ENCODE measurements at places on chromosomes 7 and 10.

GRCh38 chr10:20648263-20648874 is 248.7 kb downstream of the NEBL start:
- DNase-seq, result no peak

DNA sequence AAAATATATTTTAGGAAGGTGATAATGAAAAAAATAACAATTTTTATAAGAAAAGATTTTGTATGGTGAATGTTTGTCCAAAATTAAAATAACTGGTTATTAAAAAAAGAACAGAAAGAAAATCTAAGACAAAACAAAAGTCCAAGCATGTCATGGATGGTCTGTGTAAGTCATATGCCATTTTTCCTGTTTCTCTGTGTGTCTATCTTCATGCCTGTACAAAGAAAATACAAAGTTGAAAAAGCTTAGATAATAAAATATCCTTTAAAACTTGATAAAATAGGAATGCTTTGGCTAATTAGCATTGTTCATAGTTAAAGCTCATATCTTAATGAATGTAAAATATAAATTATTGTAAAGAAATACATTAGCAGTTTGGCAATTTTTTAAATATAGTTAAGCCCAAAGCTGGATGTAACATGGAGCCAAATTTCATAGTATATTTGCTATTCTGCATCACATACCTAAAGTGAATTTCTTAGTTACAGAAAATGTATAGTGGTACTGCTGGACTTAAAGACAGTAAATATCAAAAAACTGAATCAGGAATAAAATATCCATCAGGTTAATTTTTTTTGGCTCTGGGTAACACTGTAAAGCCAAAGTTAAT is 661.1 kb downstream of the PCDH15 start:
- no peak for DNase-seq

DNA sequence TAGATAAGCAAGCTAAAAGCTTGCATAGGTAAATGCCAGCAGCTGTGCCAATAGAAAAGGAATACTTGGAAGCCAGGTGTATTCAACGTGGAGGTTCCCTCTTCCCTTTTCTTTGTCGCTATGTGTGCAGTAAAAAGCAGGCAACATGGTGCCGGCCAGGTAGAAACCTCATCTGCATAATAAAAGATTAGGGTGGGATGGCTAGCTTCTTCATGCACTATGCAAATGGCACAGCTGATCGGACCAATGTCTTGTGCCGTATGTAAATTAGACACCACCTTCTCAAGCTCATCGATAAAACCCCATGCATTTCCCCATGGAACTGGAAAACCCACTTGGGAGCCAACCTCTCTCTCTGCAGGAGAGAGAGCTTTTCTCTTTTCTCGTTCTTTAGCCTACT is 150.9 kb upstream of the FOXK1 start:
- no peak for DNase-seq

DNA sequence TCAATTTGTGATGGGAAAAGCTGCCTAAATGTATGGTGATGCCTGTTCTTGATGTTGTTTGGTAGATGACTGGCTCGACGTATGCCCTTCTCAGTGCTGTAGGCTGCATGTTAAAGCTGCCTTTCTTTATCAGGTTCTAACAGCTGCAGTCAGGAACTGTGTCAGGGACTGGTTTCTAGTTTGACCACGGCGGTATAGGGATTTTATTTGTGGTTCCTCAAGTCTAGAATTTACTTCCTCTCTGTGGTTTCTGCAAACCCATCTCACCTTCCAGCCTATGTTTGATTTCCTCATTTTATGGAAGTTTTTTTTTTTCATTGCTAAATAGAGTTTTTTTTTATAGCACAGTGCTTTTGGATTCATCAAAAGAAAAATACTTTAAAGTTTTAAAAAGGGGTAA is 26.5 kb downstream of the LMTK2 start:
- no peak for DNase-seq

DNA sequence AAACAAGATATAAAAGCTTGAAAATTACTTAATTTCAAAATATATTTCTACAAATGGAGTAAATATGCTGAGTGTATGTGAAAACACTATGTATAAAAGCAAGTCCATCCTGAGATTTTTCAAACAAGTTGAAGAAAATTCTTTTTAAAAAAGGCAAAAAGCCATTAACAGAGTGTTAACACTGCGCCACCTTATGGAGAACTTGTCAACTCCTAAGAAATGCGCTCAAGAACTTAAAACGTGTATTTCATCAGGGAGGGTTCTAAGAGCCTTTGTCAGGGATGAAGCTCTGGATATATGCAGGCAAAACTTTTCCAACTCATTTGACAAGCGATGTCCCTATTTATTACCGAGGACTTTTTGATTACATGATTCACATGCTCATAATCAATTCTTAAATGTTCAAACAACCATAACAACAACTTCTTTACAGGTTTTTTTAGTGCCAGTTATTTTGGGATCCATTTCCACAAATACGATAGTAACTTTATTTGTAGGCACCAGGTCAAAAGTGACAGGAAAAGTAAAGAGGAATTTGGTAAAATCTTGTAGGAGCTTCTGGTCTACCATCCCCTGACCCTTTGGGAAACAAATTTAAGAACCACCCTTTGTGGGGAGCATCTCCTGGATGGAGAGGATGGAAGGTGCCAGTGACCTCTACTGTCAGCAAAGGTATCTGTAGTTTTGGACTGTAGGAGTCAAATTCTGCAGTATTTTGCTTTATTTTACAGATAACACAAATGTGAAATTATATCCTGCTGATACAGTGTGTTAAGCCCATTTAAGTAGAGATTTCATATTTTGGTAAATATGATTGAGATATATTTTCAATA is 23.2 kb downstream of the CALCR start:
- peak; percentile 36 for DNase-seq

DNA sequence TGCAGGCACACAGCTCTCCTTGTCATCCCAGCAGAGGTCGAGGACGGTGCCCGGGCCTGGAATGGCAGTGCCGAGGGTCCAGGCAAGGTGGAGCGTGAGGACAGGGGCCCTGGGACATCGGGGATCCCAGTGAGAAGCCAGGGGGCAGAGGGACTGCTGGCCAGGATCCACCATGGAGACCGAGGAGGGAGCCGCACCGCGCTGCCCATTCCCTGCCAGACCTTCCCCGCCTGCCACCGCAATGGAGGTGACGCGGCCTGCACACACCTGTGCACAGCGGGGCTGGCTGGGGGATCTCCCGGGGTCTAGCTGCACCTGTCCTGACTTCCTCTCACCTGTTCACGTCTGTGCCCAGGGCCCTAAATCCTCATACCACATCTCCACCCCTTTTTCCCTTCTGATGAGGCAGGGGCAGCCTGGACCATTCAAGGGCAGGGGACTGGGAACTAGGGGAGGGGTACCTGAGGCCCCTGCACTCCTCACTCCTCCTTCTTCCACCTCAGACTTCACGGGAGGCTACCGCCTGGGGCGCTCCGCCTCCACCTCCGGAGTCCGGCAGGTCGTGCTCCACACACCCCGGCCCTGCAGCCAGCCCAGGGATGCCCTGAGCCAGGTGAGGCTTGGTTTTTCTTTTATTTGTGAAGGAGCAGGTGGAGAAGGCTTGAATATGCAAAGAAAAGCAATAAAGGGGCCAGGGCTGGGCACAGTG is 6.9 kb downstream of the NYAP1 start:
- DNase-seq, result no peak

DNA sequence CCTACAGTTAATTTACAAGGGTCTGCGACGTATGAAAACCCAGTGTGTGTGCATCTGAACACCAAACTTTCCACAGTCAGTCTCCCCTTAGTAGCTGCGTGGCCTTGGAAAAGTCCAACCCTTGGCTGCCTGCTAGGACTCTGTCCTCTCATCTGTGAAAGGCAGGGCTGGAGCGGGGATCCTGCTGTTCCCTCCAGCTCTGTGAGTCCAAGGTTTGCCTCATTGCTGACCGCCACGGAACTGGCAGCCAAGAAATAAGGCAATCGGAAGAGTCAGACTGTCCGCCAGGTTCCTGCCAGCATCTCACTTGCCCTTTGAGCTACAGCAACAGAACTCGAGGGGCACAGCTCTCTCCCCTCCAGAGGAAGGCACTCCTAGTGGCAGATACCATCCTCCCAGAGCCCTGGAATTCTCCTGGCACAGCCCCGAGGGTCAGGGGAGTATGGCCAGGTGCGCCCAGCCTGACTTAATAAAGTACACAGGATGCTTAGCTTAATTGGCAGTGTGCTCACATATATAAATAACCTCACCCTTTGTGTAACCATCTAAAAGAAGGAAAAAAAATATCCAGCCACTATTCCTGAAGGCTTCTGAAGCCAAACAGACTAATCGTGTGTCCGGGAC is 530.1 kb upstream of the FOXK1 start:
- DNase-seq, result no peak

GRCh38 chr10:74771054-74771453 is 55.3 kb upstream of the KAT6B start:
- no peak for DNase-seq

GRCh38 chr10:45468079-45468478 is 94.1 kb downstream of the ALOX5 start:
- DNase-seq, result no peak

- DNase-seq, result no peak
These were observed 156.0 kb downstream of the GLI3 start for GRCh38 chr7:42080841-42081586.

- DNase-seq, result no peak
These were observed 2.5 kb upstream of the MAP3K8 start for GRCh38 chr10:30431435-30431911.
